ENCODE measurements at places on chromosomes 11 and 22. TPM values are rescaled to one million over a fixed set of nuclear protein-coding genes. Genes with fewer than 3 reads are reported as not detected.

The RIMBP3C gene
- 0.25 TPM for total RNA-seq

The ADAMTS15 gene
- total RNA-seq = not detected

The HPS5 gene
- total RNA-seq = 16.5 TPM

The FAM83F gene
- 0.42 TPM for total RNA-seq

The YPEL4 gene
- not detected for total RNA-seq

The FERMT3 gene
- total RNA-seq = 223 TPM

The ANKK1 gene
- total RNA-seq = 0.13 TPM

The CCDC88B gene
- total RNA-seq = 94.7 TPM

The HEPN1 gene
- total RNA-seq = not detected

The PKP3 gene
- total RNA-seq = not detected

The FAM89B gene
- 31.1 TPM for total RNA-seq

The FZD4 gene
- 0.06 TPM for total RNA-seq

The NXPE4 gene
- total RNA-seq = not detected

The CRYBB2 gene
- not detected for total RNA-seq

The LMNTD2 gene
- total RNA-seq = 0.75 TPM

The GTSE1 gene
- 34.3 TPM for total RNA-seq

The KCNQ1 gene
- 3.1 TPM for total RNA-seq

The ST14 gene
- not detected for total RNA-seq

The GRM5 gene
- not detected for total RNA-seq

The MYO7A gene
- total RNA-seq = 0.06 TPM

The SYCE3 gene
- not detected for total RNA-seq

The KLHL35 gene
- total RNA-seq = 0.44 TPM

The FGF4 gene
- not detected for total RNA-seq

The APOBEC3A gene
- total RNA-seq = not detected

The LINC01488 gene
- total RNA-seq = not detected

The BARX2 gene
- total RNA-seq = 0.11 TPM

The SMCO4 gene
- total RNA-seq = 13.8 TPM

The MS4A12 gene
- not detected for total RNA-seq

The STT3A gene
- total RNA-seq = 144 TPM

Measured in activated CD8-positive, alpha-beta memory T cell treated with anti-CD3 and anti-CD28 coated beads for 36 hours (primary cell).